ENCODE measurements at places on chromosomes 11 and 22.
A peak's percentile ranks its signal among the peaks of the same experiment; 100 is the strongest.

GRCh38 chr22:17788528-17789378, 14.5 kb upstream of the BID start:
- DNase-seq = no peak

- no peak for DNase-seq
Measured at GRCh38 chr22:26542831-26543230, 30.6 kb upstream of the TFIP11 start.

DNA sequence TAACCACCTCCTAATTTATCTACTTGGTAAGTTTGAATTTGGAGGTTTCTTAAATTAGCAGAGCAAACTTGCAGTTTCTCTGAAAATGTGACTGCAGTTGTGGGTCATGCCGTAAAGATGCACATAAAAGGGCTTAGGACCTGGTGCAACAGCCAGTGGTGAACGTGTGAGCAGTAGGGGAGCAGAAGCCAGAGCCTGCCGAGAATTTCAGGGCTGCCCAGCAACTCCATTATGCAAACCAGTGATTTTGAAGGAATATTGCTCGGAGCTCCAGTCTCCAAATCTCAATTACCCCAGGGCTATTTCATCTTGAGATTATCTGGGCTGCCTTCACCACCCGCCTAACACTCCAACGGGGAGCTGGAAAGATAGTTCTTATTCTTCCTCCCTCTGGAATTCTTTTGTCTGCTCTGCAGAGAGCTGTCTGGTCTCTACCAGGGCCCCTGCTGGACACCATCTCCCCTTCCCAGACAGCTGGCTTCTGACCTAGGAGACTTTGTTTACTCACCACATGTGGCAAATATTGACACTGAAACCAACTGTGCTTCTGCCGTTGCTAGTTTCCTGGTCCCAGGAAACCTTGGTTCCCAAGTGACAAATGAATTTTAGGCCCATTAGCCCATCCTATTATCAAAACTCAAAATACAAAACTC, 93.9 kb downstream of the DSCAML1 start:
- DNase-seq = no peak

- no peak for DNase-seq
Measured at GRCh38 chr22:25085930-25086901, 113.4 kb upstream of the CRYBB3 start.

DNA sequence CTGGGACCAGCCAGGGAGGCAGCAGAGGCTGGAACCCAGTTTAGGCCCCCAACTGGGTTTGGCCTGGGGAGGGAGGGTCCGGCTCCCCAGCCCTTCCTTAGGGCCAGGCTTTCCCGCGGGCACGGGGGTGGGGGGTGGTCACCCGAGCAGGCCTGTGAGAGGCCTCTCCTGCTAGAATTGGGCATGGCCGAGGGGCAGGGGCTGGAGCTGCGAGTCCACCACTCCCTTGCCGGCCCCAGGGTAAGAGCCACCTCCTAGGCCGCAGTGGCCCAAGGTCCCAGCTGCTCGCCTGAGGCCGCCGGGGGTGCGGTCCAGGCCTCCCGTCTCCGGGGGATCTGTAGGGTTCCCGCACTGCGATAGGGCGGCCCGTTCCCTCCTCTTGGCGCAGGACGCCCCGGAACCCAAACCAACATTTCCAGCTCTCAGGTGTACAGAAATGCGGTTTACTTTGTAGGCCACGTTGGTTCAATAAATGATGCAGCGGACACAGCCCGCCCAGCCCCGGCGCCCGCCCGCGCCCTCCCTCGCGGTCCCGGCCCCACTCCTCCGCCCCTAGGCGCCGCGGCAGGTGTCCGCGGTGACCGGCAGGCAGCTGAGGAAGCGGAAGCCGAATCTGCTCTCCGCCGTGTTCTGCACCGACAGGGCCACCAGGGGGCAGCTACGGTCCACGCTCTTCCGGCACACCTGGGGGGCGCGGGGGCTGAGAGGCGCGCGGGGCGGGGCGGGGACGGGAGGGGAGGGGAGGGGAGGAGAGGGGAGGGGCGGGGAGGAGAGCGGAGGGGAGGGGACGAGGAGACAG, 5.9 kb downstream of the LMNTD2 start:
- peak; percentile 67 for DNase-seq

DNA sequence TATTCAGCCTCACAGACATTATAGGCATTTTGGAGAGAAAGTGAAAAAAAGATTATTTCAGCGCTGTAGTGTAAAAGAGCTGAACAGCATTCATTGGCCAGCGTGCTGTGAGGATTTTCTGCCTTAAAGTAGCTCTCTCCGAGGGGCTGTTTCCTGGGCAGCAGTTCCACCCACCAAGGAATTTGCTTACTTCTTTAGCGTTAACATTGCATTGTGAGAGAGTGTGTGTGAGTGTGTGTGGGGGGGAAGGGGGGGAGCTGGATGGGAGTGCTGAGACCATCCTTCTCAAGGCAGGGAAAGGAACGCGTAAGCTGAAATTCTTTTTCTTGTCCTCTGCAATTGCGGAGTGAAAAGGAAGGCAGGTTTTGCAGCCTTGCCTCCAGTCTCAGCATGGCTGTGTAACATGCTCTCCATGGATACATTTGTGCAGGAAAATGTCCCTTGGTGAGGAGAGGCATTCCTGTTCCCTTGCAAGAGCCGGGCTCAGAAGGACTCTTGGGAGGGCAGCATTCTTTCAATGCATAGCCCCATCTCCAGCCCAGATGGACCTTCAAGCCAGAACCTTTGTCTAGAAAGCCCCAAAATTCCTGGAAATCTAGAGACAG, 159.9 kb upstream of the NAV2 start:
- DNase-seq = no peak

DNA sequence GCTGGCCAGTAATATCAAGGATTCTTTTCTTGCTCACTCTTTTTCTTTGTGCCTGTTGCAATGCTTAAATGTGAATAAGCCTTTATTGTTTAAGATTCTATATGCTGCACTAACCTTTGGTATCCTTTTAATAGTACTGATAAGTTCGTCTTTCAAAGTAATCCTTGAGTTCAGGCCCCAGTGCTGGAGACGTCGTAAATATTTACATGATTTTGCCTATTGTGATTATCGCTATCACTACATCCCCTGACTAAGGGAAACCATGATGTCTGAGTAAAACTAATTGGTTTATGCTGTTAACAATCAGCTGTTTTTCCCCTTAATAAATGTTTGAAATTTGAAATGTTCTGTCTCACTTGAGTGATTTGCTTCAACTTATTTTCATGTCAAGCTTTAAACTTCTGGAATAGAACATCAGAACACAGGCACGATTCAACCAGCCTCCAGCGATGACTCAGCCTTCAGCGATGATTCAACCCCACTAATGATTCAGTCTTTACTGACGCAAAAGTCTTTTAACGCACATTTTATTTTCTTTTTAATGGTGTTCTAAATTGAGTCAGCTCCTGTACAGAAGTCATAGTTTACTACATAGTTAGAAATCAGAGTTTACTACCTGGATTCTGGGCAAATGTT, 3.9 kb downstream of the HTATIP2 start:
- DNase-seq = peak; percentile 13

DNA sequence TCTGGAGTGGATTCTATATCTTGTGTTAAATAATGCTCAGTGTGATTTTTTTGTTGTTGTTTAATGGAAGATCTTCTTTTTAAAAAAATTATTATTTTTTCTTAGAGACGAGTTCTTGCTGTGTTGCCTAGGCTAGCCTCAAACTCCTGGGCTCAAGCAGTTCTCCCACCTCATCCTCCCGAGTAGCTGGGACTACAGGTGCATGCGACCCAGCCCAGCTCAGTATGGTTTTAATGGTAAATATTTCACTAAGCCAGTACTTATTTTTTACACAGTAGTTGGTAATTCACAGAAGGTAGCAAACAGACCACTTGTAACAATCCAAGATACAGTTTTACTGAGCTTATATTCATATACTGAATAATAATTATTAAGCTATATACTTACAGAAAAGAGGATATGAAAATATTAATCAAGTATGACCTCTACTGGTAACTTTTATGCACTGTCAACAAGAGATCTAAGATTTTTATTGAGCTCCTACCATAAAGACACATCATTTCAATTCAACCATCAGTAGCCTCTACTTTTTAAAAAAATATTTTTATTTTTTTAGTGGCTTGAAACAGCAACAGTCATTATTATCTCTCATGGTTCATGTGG, 6.1 kb upstream of the CD59 start:
- no peak for DNase-seq
